Stimulated activated CD8-positive, alpha-beta memory T cell treated with anti-CD3 and anti-CD28 coated beads, Interleukin-15, amount 100 ng/mL, for 48 hours (primary cell): ENCODE measurements at places on chromosomes 13 and 19.

- DNase-seq: no peak
Measured at GRCh38 chr19:768424-768823, 17.5 kb downstream of the MISP start.

DNA sequence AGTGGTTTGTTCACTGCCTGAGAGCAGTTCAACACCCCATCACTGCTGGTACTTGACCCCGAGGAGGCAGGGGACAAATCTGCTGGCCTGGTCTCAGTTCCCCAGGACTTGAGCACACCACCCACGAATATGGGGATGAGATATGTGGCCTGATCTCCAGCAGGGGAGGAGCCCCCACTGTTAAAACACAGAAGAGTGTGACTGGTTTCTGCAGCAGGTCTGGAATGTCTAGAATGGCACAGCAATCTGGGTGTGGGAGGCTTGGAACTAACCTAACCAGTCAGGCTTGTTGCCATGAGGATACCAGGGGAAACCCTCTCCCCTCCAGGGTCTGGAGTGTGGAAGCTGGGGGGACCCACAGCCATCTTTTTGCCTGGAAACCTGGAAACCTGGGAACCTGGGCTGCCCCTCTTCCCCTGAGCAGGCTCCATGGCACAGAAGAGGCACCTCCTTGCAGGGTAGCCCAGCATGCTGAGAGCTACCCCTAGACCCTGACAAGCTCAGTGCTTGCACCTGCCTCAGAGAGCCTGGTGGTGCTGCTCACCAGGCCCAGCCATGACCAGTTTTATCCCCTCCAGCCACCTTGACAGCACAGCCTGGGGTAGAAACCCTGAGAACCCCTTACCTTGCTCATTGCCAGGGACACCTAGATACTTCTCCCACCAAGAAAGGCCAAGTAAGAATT is 273.8 kb downstream of the LIG4 start:
- no peak for DNase-seq

DNA sequence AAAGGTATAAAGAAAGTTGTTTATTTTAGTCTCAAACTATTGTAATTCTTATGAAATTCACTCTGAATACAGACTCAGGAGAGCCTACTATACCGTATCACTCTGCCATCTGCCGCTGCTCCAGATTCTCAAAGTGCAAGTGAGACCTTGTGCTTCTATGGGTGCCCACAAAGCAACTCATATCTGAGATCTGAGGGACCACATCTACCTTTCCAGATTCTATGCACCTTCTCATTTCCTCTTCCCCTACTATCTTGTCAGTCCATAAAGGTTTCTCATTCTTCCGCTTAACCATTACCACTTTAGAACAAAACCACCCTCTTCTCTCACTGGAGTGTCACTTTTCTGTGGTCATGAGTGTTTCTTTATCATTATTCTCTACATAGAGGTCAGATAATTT is 1236.9 kb downstream of the DIAPH3 start:
- DNase-seq: no peak

GRCh38 chr19:49338691-49339300 is 3.6 kb downstream of the CD37 start:
- DNase-seq: no peak

DNA sequence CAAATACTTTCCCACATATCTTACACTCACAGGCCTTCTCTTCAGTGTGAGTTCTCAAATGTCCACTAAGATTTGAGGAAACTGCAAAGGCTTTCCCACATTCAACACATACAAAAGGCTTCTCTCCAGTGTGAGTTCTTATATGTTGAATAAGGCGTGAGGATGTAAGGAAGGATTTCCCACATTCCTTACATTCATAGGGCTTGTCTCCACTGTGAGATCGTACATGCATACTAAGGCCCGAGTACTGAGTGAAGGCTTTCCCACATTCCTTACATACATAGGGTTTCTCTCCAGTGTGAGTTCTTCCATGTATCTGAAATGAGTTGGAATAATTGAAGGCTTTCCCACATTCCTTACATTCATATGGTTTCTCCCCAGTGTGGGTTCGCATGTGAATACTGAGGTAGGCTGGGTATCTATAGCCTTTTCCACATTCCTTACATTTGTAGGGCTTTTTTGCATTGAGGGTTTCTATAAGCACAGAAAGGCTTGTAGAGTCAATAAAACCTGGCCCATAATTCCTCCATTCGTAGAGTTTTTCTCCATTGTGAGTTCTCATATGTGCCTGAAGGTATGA is 9.6 kb downstream of the ZNF426 start:
- DNase-seq: no peak

- no peak for DNase-seq
Measured at GRCh38 chr19:54127688-54128440, 9.7 kb upstream of the CNOT3 start.

DNA sequence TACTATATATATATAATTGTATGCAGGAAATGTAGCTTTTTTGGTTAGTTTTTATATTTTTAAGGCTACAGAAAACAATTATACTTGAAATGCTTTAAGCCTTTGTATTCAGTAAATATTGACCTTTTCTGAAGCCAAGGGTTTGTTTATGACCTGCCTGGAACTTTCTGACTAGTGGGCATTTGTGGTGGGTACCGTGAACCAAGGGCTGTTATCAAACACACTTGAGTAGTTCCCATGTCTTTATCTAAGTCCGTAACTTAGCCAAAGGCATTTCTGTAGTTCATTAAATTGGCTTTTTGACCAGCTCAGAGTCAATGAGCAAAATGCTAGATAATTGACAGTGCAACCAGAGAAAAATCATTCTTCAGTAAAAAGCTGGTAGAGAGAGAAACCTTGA is 1444.2 kb upstream of the SLC10A2 start:
- no peak for DNase-seq

GRCh38 chr13:40922437-40923040 is 96.6 kb downstream of the ELF1 start:
- DNase-seq: no peak

- DNase-seq: no peak
Measured at GRCh38 chr19:47274891-47275761, 441 bp downstream of the INAFM1 start.

DNA sequence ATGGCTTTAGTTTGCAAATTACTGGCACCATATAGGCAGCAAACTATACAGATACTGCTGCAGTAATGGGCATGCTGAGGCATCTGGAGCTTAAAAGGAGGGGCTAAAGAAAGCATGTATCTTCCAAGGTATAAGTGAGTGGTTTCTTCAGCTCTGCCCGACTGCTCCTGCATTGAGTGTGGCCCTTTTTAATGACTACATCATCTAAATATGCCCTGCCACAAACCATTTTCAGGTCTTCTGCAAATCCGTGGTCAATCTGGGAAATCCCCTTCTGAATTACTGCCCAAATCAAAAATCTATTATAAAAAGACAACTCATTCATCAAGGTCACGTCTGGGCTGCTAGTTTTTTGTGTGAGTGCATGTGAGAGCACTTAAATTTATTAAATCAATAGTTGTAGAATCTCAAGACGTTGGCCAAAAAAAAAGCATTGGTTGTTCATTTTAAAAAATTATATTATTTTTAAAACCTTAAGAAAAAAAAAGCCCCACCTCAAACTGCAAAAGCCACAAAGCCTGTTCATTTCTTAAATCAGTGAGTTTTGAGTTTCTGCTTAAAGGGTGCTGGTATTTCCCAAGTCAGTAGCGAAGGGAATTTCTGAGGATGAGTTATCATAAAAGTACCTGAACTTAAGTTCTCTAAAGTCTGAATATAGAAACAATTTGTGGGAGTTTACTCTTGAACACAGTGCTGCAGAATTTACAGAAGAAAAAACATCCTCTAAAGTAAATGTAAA is 16.3 kb downstream of the LCP1 start:
- no peak for DNase-seq

GRCh38 chr19:50358483-50359327 is 6.7 kb downstream of the NAPSA start:
- DNase-seq: peak; percentile 68

- no peak for DNase-seq
Measured at GRCh38 chr13:43200736-43201135, 177.3 kb downstream of the DNAJC15 start.

GRCh38 chr13:95530178-95530577 is 22.3 kb upstream of the CLDN10 start:
- DNase-seq: no peak

DNA sequence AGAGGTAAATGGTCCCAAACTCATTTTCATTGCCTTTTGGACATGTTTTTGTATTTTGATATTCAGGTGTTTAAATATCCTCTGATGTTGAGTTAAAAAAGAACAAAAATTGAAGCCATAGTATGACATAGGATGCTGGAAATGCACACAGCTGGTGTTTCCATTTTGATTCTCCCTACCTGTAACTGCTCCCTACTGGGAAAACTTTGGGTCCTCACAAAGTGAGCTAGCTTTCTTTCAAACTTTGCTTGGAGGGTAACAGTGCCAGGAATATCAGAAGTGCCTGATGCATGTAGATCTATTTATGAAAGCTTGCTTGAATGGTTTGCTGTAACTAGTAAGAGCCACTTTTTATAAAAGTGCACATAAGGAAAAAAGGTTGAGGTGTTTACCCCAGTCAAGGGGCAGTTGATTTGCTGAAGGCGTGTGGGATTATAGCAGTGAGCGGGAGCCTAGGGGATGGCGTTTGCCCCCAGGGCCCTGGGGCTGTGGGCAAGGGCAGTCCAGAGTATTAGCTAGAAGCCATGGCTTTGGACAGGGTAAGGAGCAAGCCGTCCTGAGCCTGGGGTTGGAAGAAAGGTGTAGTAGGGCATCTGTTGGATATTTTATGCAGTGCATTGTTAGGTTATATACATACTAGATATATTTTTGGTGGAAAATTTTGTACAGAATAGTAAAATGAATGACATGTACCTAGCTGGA is 4.3 kb downstream of the RPS9 start:
- no peak for DNase-seq

DNA sequence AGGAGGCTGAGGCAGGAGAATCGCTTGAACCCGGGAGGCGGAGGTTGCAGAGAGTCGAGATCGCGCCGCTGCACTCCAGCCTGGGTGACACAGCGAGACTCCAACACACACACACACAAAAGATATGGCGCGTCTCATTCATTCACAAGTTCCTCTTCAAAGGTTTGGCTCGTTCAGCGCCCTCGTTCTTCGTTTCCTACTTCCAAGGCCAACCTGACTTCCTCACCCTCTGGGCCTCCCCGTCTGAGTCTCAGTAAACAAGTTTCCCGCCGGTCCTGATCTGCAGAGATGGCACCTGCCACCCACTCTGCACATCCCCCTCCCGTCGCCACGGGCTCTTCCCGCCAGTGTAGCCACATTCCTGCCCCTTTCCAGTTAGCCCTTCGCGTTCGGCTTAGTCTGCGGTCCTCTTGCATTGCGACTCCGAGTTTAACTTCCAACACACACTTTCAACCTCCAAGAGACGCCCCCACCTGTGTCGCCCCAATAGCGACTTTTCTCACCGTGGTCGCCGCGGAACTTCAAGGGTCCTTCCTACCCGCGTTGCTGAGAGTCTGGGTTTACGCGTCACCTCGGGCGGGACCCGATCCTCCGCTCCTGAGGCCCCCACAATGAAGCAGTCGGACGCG is 1.3 kb upstream of the BSG start:
- DNase-seq: no peak

- no peak for DNase-seq
Measured at GRCh38 chr13:101967216-101967615, 434.6 kb downstream of the FGF14 start.

DNA sequence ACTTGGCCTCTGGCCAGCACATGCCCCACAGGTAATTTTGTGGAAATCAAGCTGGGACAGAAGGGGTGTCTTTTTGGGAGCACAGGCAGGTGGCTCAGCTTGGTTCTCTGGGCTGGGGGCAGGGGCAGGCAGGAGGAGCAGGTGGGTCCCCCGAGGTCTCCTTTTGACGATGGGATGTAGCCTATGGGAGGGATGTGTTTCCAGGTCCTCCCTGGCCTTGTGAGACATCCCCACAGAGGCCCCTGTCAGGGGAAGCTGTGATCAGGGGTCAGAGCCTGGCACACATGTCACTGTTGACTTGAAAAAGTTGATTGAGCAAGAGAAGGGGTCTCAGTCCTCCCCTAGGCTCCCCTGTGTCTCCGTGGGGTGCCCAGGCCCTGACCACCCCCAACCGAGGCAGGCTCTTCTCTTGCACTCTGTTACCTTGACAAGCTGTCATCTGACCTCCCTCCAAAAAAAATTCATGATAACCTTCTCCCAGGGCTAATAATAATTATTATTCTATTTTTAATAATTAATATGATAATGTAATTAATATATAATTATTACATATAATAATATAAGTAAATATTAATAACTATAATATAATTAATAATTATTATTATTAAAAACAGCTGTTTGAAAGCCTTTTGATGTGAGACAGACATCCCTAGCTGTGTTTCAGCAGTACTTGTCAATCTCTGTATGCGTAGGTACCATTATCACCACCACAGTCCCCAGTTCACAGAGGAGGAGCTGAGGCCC is 116.2 kb downstream of the ZDHHC20 start:
- no peak for DNase-seq

DNA sequence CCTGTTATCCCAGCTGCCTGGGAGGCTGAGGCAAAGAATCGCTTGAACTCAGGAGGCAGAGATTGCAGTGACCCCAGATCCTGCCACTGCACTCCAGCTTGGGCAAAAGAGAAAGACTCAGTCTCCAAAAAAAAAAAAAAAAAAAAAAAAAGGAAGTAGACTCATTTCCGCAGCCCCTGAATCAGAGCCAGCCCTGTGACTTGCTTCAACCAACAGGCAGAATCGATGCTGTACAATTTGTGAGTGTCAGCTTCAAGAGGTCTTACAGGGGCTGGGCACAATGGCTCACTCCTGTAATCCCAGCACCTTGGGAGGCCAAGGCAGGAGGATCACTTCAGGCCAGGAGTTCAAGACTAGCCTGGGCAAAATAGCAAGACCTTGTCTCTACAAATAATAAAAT is 12.8 kb downstream of the ANKRD27 start:
- no peak for DNase-seq

- no peak for DNase-seq
Measured at GRCh38 chr19:51959791-51960190, 26.8 kb downstream of the ZNF350 start.

DNA sequence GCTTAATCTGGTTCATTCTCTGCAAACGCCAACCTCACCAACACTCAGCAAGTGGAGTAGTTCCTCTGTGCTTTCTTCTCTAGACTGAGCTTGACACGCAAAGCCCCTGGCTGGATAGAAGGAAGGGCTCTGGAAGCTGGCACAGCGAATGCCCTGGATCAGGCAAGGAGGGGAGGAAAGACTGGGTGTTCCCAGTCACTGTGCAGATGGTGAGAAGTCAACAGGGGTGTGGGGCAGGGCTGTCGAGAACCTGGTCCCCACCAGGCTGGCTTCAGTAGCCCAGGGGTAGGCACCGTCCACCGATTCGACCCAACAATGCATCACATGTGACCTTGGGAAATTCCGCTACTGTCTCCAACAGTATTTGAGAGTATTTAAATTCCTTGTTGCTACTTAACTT is 65.5 kb downstream of the TSHZ3 start:
- no peak for DNase-seq
